ENCODE measurements at places on chromosomes 5 and 9.

GRCh38 chr9:105539452-105539851 is 18.5 kb upstream of the FKTN start:
- no peak for DNase-seq
- no peak overlapping the region for H3K27ac ChIP-seq
- no peak overlapping the region for H3K4me3 ChIP-seq

DNA sequence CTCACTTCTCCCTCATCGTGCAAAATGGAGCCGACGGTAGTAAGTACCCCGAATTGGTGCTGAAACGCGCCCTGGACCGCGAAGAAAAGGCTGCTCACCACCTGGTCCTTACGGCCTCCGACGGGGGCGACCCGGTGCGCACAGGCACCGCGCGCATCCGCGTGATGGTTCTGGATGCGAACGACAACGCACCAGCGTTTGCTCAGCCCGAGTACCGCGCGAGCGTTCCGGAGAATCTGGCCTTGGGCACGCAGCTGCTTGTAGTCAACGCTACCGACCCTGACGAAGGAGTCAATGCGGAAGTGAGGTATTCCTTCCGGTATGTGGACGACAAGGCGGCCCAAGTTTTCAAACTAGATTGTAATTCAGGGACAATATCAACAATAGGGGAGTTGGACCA is 979 bp downstream of the PCDHGA12 start:
- H3K27ac ChIP-seq = no peak overlapping the region
- H3K4me3 ChIP-seq = no peak overlapping the region
- no peaks in the 10 kb centered on the region for H3K4me1 ChIP-seq
- no peaks in the 10 kb centered on the region for H3K27me3 ChIP-seq
- no peak for DNase-seq
- H3K36me3 ChIP-seq = peaks cover 23% of the 10 kb centered on the region

DNA sequence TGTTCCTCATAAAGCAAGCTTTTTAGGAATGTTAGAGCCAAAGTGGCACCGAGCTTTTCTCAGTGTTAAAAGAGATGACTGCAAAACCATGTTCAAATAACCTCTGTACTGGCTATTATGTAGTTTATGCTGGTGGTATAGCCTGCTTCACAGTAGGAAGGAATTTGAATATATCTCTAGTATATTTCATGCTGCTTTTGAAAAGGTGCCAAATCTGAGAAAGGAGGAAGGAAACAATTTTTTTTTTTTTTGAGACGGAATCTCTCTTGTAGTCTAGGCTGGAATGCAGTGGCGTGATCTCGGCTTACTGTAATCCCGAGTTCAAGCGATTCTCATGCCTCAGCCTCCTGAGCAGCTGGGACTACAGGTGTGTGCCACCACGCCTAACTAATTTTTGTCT is 13.5 kb downstream of the CREBRF start:
- no peak overlapping the region for H3K4me3 ChIP-seq
- no peak for DNase-seq
- no peaks in the 10 kb centered on the region for H3K36me3 ChIP-seq
- no peaks in the 10 kb centered on the region for H3K4me1 ChIP-seq
- no peaks in the 10 kb centered on the region for H3K27me3 ChIP-seq
- no peak overlapping the region for H3K27ac ChIP-seq

GRCh38 chr9:130183133-130183762 is 11.0 kb downstream of the NCS1 start:
- peaks cover 40% of the 10 kb centered on the region for H3K4me1 ChIP-seq
- peak; percentile 64 for DNase-seq
- no peaks in the 10 kb centered on the region for H3K27me3 ChIP-seq
- H3K36me3 ChIP-seq = no peaks in the 10 kb centered on the region
- no peak overlapping the region for H3K4me3 ChIP-seq

- no peak for DNase-seq
- no peak overlapping the region for H3K27ac ChIP-seq
- H3K4me3 ChIP-seq = no peak overlapping the region
- H3K36me3 ChIP-seq = no peaks in the 10 kb centered on the region
- H3K27me3 ChIP-seq = no peaks in the 10 kb centered on the region
These were observed 158.5 kb upstream of the PTGER4 start for GRCh38 chr5:40521108-40521785.

DNA sequence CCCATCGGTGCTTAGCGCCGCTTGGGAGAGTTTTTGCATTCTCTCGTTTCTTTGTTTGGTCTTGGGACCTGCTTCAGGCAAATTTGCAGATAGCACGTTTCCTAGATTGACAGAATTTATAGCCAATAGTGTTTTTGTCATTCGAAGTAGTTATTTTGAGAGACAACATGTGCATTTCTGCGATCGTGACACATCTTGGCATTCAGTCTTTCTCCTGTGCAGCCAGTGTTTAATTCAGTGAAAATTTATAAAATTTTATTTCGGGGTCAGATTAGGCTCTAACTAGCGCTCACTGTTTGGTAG is 830 bp downstream of the PRRC1 start:
- H3K27me3 ChIP-seq = no peaks in the 10 kb centered on the region
- no peak for DNase-seq
- no peaks in the 10 kb centered on the region for H3K36me3 ChIP-seq
- peak overlapping the region; percentile 86 for H3K4me3 ChIP-seq

- no peaks in the 10 kb centered on the region for H3K36me3 ChIP-seq
- no peak for DNase-seq
- H3K4me3 ChIP-seq = peak overlapping the region; percentile 14
- H3K27ac ChIP-seq = peak overlapping the region; percentile 81
These were observed 662.2 kb upstream of the ZNF608 start for GRCh38 chr5:125408448-125409233.

DNA sequence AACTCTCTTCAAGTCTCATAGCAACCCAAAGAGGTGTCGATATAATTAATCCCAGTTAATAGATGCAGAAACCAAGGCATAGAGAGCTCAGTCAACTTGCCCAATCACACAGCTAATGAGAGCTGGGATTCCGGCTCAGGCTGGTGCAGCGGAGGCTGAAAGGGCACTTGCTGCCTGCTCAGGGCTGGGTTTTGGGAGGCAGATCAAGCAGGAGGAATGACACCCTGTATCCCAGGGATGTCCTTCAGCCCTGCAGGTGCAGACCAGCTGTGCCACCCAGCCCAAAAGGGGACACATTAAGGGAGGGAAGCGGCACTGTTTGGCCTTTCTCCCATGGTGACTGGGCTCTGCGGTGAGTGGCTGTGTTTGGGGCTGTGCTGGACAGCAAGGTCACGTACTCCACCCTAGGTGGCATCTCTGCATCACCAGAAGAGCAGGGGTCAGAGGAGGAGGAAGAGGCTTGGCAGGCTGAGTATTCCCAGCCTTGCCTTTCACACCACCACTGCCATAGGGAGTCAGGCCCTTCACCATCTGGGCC is 124.1 kb downstream of the MVB12B start:
- no peak overlapping the region for H3K4me3 ChIP-seq
- H3K36me3 ChIP-seq = no peaks in the 10 kb centered on the region
- no peak for DNase-seq
- H3K4me1 ChIP-seq = peaks cover 45% of the 10 kb centered on the region

- DNase-seq = no peak
- no peaks in the 10 kb centered on the region for H3K27me3 ChIP-seq
- no peaks in the 10 kb centered on the region for H3K4me1 ChIP-seq
- no peak overlapping the region for H3K27ac ChIP-seq
These were observed 28.2 kb downstream of the TCERG1 start for GRCh38 chr5:146475190-146475780.

- peak; percentile 66 for DNase-seq
- H3K27me3 ChIP-seq = no peaks in the 10 kb centered on the region
- H3K36me3 ChIP-seq = no peaks in the 10 kb centered on the region
- peaks cover 43% of the 10 kb centered on the region for H3K4me1 ChIP-seq
- no peak overlapping the region for H3K4me3 ChIP-seq
- no peak overlapping the region for H3K27ac ChIP-seq
These were observed 16.7 kb upstream of the SLC25A51 start for GRCh38 chr9:37920471-37921167.

- H3K27me3 ChIP-seq = no peaks in the 10 kb centered on the region
- H3K4me1 ChIP-seq = no peaks in the 10 kb centered on the region
- no peaks in the 10 kb centered on the region for H3K36me3 ChIP-seq
- no peak overlapping the region for H3K4me3 ChIP-seq
- H3K27ac ChIP-seq = no peak overlapping the region
These were observed 9.1 kb upstream of the HSPB3 start for GRCh38 chr5:54446379-54446732.

- H3K27ac ChIP-seq = no peak overlapping the region
- no peaks in the 10 kb centered on the region for H3K27me3 ChIP-seq
- H3K4me3 ChIP-seq = no peak overlapping the region
- no peaks in the 10 kb centered on the region for H3K36me3 ChIP-seq
- DNase-seq = no peak
These were observed 433.5 kb upstream of the POU5F2 start for GRCh38 chr5:94174748-94175411.

GRCh38 chr5:37283214-37283820 is 34.1 kb upstream of the CPLANE1 start:
- no peaks in the 10 kb centered on the region for H3K27me3 ChIP-seq
- H3K4me1 ChIP-seq = no peaks in the 10 kb centered on the region
- H3K4me3 ChIP-seq = no peak overlapping the region
- no peak overlapping the region for H3K27ac ChIP-seq

- H3K36me3 ChIP-seq = no peaks in the 10 kb centered on the region
- H3K27me3 ChIP-seq = no peaks in the 10 kb centered on the region
- DNase-seq = no peak
- no peak overlapping the region for H3K27ac ChIP-seq
These were observed 155.6 kb downstream of the PHF2 start for GRCh38 chr9:93731963-93732362.

- no peaks in the 10 kb centered on the region for H3K27me3 ChIP-seq
- peak overlapping the region; percentile 24 for H3K4me3 ChIP-seq
- H3K4me1 ChIP-seq = peaks cover 19% of the 10 kb centered on the region
- no peak overlapping the region for H3K27ac ChIP-seq
- DNase-seq = no peak
- H3K36me3 ChIP-seq = no peaks in the 10 kb centered on the region
These were observed 306.7 kb downstream of the PDE4D start for GRCh38 chr5:59586841-59587240.

DNA sequence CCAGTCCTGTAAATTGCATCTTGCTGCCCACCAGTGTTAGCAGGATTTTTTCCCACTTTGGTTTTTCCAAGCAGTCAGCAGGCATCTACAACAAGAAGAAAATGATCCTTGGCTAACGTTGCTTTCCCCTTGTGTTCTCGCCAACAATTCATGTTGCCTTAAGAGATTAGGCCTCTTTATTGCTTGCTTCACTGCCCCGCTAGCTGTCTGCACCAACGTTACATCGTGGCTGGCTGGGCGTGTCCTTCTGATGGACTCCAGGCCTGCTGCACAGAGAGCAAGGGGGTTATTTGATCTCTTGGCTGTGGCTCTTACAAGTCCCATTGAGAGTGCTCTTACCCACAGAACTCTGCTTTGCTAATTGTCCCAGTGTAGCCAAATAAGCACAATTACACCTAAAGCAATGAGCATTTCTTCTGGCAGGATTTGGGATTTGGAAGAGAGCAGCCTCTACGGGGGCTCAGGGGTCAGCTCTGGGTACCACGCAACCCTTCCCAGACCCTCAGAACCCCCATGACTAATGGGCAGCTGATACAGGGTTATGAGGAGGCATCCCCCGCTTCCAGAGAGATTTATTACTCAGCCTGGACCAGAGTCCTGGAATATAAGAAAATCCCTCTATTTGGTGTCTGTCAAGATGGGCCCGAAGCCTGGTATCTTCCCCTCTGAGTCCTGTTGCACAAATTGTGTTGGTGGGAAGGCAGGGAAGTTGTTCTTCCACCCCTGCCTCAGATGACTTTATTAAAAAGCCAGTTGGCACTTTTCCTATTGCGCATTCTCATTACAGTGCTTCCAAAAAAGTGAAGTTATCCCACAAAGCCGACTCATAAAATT is 17.6 kb downstream of the DCANP1 start:
- H3K27me3 ChIP-seq = no peaks in the 10 kb centered on the region
- H3K36me3 ChIP-seq = no peaks in the 10 kb centered on the region
- no peak overlapping the region for H3K27ac ChIP-seq
- peaks cover 8% of the 10 kb centered on the region for H3K4me1 ChIP-seq

GRCh38 chr5:54932789-54933188 is 52.6 kb downstream of the ESM1 start:
- peaks cover 5% of the 10 kb centered on the region for H3K4me1 ChIP-seq
- no peak for DNase-seq
- no peak overlapping the region for H3K27ac ChIP-seq
- no peaks in the 10 kb centered on the region for H3K27me3 ChIP-seq

- no peaks in the 10 kb centered on the region for H3K36me3 ChIP-seq
- H3K4me3 ChIP-seq = no peak overlapping the region
- H3K27me3 ChIP-seq = no peaks in the 10 kb centered on the region
- H3K4me1 ChIP-seq = no peaks in the 10 kb centered on the region
- H3K27ac ChIP-seq = no peak overlapping the region
These were observed 182.5 kb downstream of the TTLL11 start for GRCh38 chr9:121910491-121911040.

DNA sequence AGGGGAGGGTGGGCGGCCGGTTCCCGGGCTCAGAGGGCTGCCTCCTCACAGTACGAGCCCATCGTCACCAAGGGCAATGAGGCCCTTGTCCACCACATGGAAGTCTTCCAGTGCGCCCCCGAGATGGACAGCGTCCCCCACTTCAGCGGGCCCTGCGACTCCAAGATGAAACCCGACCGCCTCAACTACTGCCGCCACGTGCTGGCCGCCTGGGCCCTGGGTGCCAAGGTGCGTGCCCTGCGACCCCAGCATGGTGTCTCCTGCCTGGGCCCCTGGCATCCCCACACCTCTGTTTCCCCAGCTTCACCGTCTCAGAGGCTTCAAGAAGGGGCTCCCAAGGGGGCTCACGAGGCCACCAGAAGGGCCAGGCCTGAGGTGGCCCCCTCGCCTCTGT is 7.2 kb downstream of the DBH start:
- H3K27me3 ChIP-seq = no peaks in the 10 kb centered on the region
- H3K4me1 ChIP-seq = peaks cover 14% of the 10 kb centered on the region
- H3K36me3 ChIP-seq = no peaks in the 10 kb centered on the region
- H3K4me3 ChIP-seq = no peak overlapping the region
- no peak for DNase-seq
- H3K27ac ChIP-seq = no peak overlapping the region

DNA sequence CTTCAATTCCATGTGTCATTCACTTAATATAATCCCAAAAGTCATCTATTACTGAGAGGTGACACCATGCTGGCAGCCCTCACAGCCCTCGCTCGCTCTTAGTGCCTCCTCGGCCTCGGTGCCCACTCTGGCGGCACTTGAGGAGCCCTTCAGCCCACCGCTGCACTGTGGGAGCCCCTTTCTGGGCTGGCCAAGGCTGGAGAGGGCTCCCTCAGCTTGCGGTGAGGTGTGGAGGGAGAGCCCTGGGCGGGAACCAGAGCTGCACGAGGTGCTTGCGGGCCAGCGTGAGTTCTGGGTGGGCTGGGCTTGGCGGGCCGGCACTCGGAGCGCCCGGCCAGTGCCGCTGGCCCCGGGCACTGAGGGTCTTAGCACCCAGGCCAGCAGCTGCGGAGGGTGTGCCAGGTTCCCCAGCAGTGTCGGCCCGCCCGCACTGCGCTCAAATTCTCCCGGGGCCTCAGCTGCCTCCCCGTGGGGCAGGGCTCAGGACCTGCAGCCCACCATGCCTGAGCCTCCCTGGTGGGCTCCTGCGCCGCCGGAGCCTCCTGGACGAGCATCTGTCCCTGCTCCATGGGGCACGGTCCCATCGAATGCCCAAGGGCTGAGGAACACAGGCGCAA is 374.1 kb downstream of the ELAVL2 start:
- H3K27ac ChIP-seq = no peak overlapping the region
- no peaks in the 10 kb centered on the region for H3K36me3 ChIP-seq
- H3K4me3 ChIP-seq = no peak overlapping the region
- no peaks in the 10 kb centered on the region for H3K4me1 ChIP-seq
- no peaks in the 10 kb centered on the region for H3K27me3 ChIP-seq

- H3K4me3 ChIP-seq = peak overlapping the region; percentile 71
- no peak overlapping the region for H3K27ac ChIP-seq
- DNase-seq = peak; percentile 57
- peaks cover 13% of the 10 kb centered on the region for H3K27me3 ChIP-seq
- no peaks in the 10 kb centered on the region for H3K36me3 ChIP-seq
These were observed 649 bp downstream of the STK10 start for GRCh38 chr5:172187118-172188032.

- H3K4me1 ChIP-seq = no peaks in the 10 kb centered on the region
- H3K27me3 ChIP-seq = no peaks in the 10 kb centered on the region
- DNase-seq = no peak
- no peaks in the 10 kb centered on the region for H3K36me3 ChIP-seq
These were observed 219.6 kb upstream of the RORB start for GRCh38 chr9:74277532-74277931.
